ENCODE measurements at places on chromosomes 4 and X.

GRCh38 chrX:12770440-12770839, 20.8 kb upstream of the PRPS2 start:
- DNase-seq: no peak

DNA sequence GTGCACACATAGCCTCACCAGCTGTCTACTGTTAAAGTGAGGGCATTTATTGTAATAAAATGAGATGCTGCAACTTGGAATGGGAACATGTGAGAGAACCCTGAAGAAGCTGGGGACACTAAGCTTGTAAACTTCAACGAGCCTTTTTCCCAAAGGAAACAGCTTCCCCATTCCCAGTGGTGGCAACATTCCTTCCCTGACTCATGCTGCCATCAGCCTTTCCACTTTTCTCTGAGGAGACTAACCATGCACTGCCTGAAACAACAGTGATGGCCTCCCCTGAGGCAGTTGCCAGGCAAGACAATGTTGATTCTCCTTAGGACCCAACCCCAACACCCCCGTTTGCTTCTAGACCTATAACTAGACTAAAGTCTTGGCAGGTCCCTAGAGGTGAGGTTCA, 928.3 kb downstream of the GLUD2 start:
- no peak for DNase-seq

- no peak for DNase-seq
Measured at GRCh38 chr4:165443276-165443675, 64.5 kb downstream of the CPE start.

DNA sequence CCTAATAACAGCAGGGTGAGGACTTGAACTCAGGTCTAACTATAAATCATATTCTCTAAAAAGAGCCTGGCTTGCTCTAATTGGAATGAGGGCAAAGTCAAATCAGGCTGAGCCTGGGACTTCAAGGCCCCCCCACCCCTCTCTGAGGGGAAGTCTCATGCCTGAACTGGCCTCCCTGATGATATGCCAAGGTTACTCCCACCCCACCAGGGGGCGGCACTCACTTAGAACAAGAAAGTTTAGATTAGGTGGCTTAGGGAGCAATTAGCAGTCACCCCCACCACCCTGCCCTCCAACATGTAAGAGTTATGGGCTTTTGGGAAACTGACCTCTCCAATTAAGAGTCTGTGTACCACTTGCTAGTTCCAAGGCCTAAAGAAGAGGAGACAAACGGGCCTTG, 2.7 kb downstream of the FOXO4 start:
- DNase-seq: peak; percentile 36

DNA sequence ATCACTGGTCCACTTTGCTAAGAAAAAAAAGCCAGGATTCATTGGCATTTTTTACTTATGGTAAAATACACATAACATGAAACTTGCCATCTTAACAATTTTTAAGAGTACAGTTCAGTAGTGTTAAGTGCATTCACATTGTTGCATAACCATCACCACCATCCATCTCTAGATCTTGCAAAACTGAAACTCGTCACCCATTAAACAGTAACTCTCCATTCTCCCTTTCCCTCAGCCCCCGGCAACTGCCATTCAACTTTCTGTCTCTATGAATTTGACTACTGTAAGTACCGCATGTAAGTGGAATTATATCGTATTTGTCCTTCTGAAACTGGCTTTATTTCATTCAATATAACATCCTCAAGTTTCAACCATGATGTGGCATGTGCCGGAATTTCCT, 56.3 kb upstream of the LNX1 start:
- DNase-seq: no peak

GRCh38 chrX:80537096-80537495, 116.8 kb downstream of the TENT5D start:
- no peak for DNase-seq

- peak; percentile 12 for DNase-seq
Measured at GRCh38 chr4:148311526-148311925, 130.7 kb downstream of the NR3C2 start.

GRCh38 chr4:479972-480371, 19.0 kb downstream of the ZNF721 start:
- no peak for DNase-seq

- DNase-seq: peak; percentile 26
Measured at GRCh38 chr4:26058537-26058936, 144.5 kb downstream of the SMIM20 start.

DNA sequence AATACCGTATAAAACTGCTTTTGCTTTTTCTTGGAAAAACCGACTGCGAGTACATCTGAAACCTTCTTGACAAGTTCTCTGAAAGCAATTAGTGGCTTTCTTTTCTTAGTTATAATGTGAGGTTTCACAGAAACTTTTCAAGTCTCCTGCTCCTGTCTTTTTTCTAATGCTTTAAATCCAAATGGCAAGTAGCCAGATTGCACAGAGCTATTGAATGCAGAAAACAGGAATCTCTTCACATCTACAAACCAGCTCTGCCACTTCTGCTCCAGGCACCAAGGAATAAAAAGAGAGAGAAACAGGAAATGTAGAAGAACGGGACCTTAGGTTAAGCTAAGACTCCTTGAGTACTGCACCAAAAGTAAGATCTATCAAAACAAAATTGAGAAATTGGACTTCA, 267.3 kb upstream of the TET2 start:
- no peak for DNase-seq

GRCh38 chr4:99651811-99652485, 5.7 kb downstream of the C4orf54 start:
- no peak for DNase-seq

DNA sequence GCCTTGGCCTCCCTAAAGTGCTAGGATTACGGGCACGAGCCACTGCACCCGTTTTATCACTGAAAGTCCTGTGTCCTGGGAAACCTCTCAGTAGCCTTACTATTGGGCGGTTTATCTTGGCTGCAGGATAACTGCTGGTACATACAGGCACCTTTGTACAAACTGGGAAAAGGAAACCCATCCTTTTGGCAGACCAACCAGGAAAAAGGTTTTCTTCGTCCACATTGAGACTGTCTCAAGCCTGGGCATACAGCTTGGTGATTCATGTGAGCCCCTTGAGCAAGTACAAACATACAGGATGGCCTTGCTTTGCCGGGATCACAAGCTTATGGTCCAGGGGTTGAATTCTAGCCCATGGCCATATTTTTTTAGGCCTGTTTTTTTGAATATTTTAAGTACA, 32.8 kb downstream of the RWDD4 start:
- DNase-seq: no peak

- DNase-seq: no peak
Measured at GRCh38 chr4:1230971-1231636, 17.8 kb downstream of the CTBP1 start.

GRCh38 chrX:72714478-72714916, 391 bp upstream of the PHKA1 start:
- peak; percentile 50 for DNase-seq

Data from fibroblast of upper back skin (primary cell).